Activated T-helper 1 cell treated with anti-CD3 and anti-CD28 coated beads, Interleukin-12 subunit alpha, Interleukin-12 subunit beta, Interleukin-2, Interleukin-4 antibody, amounts not matched to agents 30 ng/mL and 10 ng/mL and 1 ng/mL, durations not matched to agents 14 hours and 24 hours and 36 hours (primary cell): ENCODE measurements at places on chromosomes 4 and X. TPM values are rescaled to one million over a fixed set of nuclear protein-coding genes. Genes with fewer than 3 reads are reported as not detected.

- no peak overlapping the region for H3K4me3 ChIP-seq
- H3K27ac ChIP-seq = no peak overlapping the region
- H3K27me3 ChIP-seq = no peaks in the 10 kb centered on the region
These were observed 497.4 kb upstream of the FAM47C start for GRCh38 chrX:36510736-36511135.

DNA sequence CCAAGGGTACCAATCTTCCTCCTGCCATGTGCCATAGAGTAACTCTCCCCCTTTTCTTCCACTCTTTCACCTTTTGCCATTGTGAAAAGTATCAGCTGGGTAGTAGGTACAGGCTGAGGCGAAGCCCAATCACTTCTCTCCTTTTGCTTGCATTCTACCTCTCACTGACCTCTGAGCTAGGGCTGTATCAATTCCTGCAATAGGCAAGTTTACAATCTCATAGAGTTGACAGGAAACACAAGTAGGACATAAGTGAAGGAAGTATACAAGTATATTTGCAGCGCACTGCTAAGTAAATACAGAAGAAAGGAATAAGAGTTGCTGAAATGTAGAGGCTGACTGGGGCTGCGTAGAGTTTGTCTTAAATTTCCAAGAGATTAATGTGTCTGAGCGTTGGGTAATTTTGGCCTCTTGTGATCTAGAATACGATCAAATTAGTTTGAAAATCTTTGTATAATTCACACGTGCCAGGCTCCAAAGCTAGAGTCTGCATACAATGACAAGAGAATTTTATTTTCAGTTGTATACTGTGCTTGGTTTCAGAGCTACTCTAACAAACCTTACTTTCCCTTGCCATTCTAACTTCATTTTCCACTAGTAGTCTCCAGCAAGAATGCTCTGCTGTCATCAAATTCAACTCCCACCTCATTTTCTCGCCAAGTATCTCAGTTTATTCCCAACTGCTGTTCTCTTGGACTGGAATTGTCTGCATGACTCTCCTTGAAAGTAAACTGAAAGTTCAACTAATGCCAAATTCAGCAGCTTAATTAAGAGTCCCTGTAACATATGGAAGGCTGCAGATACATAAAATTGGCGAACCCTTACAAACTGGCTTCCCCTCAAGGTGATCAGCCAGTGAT is 90.3 kb downstream of the ATP11C start:
- H3K4me1 ChIP-seq = no peaks in the 10 kb centered on the region
- peaks cover 6% of the 10 kb centered on the region for H3K36me3 ChIP-seq
- DNase-seq = no peak
- H3K27me3 ChIP-seq = no peaks in the 10 kb centered on the region
- no peak overlapping the region for H3K4me3 ChIP-seq

- H3K4me3 ChIP-seq = no peak overlapping the region
- peaks cover under 1% of the 10 kb centered on the region for H3K4me1 ChIP-seq
- no peaks in the 10 kb centered on the region for H3K27me3 ChIP-seq
- peaks cover 37% of the 10 kb centered on the region for H3K36me3 ChIP-seq
These were observed 70.5 kb downstream of the SEC24D start for GRCh38 chr4:118765399-118765798.

DNA sequence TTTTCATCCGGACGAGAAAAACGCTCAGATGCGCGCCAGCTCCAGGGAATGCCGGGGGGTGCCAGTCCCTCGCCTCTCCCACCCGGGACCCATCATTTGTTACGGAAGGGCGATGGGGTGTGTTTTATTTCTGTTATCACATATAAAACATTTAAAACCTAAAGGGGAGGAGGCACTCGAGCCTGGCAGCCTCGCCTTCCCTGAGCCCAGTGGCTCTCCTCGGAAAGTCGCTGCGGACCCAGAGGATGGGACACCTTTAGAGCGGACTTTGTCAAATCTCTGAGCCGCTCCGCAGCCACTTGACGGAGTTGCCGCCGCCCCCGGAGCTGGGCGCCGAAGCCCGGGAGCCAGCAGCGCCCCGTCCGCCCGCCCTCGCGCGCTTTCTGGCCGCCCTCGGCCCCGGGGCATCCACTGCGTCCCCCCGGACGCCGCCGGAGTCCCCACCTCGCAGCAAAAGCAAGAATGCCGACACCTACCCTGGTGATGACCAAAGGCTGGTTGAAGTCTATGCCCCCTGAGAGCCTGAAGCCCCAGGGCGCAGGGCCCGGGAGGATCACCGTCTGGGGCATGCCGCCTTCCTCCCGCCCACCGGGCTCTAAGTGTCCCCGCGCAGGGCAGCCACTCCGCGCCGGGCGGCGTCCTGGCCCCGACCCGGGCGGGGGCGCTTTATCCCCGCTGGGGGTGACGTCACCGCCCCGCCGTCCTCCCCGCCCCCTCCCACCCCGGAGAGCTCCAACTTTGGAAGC is at the start of gene PDLIM3:
Gene PDLIM3, minus strand, starts transcription at position 642 of the 746 bp plus-strand sequence. Its CDS starts 73 bp downstream, at position 569.
- H3K36me3 ChIP-seq = no peaks in the 10 kb centered on the region
- H3K4me3 ChIP-seq = peak within 1 kb of the TSS; percentile 43
- no peak within 1 kb of the TSS for H3K27ac ChIP-seq
- H3K27me3 ChIP-seq = peaks cover 43% of the 10 kb centered on the region

DNA sequence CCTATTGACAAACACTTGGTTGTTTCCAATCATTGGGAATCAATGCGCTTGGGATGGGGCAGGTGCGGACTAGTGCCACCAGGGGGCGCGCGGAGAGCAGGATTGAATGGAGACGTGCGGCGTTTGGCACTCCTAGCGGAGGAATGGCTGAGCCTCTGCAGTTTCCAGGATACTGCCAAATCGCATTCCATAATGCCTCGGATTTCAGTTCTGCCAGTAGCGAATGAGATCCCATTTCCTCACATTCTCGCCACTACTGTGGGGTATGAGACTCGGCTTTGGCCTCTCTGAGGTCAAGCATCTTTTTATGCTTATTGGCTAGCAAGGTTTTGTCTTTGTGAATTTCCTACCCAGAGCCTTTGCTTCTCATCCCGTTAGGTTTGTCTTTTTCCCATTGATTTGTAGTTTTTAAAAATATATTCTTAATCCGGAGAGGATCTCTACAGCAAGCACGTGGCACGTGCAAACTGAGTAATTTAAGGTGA is 28.7 kb downstream of the CLDN34 start:
- peak; percentile 64 for DNase-seq
- H3K27ac ChIP-seq = peak overlapping the region; percentile 40
- H3K27me3 ChIP-seq = peaks cover 2% of the 10 kb centered on the region
- no peaks in the 10 kb centered on the region for H3K36me3 ChIP-seq

Gene RHOH
- 105 and 111 TPM in 2 replicates for total RNA-seq

Gene SERTM2
- total RNA-seq = not detected in 2 replicates

GRCh38 chrX:74160816-74161215 is 143.2 kb upstream of the ZCCHC13 start:
- H3K36me3 ChIP-seq = no peaks in the 10 kb centered on the region
- H3K27ac ChIP-seq = no peak overlapping the region
- no peak for DNase-seq
- H3K4me3 ChIP-seq = no peak overlapping the region
- H3K4me1 ChIP-seq = no peaks in the 10 kb centered on the region
- H3K27me3 ChIP-seq = no peaks in the 10 kb centered on the region

Gene CFAP99
- not detected in 2 replicates for total RNA-seq
